Activated naive CD8-positive, alpha-beta T cell treated with anti-CD3 and anti-CD28 coated beads, Interleukin-2, amount 10 ng/mL, durations not matched to agents 7 days and 5 days (primary cell): ENCODE measurements at places on chromosomes 1 and 21.

GRCh38 chr21:42445311-42445710 is 41.6 kb downstream of the UBASH3A start:
- DNase-seq, result no peak

GRCh38 chr1:201348211-201348566 is 29.3 kb downstream of the TNNT2 start:
- DNase-seq, result peak; percentile 39

DNA sequence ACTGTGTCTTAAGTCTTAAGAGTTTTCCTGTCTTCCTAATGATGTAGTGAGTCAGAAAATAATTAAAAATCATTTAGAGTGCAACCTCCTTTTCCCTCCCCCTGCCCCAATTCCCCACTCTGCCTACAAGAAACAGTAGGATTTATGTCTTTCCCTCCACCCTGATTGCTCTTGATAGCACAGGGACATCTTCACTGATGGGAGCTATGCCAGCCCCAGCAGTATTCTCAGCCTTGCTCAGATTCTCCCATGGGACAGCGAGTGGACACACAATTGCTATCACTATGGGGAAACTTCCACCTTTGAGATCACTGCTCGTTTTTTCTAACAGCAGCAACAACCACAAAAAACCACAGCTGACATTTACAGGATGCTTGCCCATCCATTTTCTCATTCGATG is 216.6 kb upstream of the PLXNA2 start:
- DNase-seq, result no peak

GRCh38 chr1:180392427-180393145 is 109.8 kb downstream of the ACBD6 start:
- DNase-seq, result no peak

GRCh38 chr1:214900590-214900989 is 181.9 kb upstream of the KCNK2 start:
- DNase-seq, result no peak
